H9 (cell line): ENCODE measurements at places on chromosomes 5 and 9.

GRCh38 chr5:159056201-159056600 lies 43.5 kb downstream of the EBF1 start:
- DNase-seq, result no peak

DNA sequence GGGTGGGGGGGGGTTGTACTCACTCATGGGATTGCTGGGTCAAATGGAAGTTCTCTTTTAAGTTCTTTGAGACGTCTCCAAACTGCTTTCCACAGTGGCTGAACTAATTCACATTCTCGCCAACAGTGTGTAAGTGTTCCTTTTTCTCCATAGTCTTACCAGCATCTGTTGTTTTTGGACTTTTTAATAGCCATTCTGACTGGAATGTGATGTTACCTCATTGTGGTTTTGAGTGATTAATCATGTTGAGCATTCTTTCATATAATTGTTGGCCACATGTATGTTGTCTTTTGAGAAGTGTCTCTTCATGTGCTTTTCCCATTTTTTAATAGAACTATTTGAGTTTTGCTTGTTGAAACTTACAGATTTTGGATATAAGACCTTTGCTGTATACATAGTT lies 94.9 kb upstream of the PLPPR1 start:
- no peak for DNase-seq

- no peak for DNase-seq
These were observed 77.3 kb downstream of the SLC25A46 start for GRCh38 chr5:110815916-110816605.

DNA sequence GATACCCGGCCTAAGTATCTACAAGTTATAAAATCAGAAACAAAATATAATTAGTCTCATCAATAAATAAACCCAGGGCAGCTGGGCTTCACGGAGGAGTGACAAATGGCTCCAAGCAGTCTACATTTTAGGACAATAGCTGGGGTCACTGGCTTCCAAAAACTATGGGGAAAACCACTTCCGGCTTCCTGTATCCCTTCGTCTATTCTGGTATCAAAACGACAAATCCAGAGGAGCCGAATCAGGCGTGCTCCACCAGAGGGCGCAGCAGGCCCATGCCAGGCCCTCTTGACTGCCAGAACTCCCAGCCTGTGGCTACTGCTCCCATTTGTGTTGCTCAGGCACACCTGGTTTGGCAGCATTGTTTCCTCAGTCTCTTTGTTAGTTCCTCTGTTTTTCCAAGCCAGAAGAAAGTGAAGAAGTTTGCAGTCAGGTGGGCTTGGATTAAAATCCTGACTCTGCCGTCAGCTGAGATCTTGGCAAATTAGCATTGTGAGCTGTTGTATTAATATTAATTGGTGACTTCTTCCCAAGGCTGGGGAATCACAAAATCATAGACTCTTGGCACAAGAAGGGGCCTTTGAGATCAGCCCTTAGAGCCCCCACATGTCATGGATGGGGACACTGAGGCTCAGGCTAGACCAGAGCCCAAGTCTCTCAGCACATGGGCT lies 11.6 kb upstream of the RAB14 start:
- peak; percentile 95 for DNase-seq

DNA sequence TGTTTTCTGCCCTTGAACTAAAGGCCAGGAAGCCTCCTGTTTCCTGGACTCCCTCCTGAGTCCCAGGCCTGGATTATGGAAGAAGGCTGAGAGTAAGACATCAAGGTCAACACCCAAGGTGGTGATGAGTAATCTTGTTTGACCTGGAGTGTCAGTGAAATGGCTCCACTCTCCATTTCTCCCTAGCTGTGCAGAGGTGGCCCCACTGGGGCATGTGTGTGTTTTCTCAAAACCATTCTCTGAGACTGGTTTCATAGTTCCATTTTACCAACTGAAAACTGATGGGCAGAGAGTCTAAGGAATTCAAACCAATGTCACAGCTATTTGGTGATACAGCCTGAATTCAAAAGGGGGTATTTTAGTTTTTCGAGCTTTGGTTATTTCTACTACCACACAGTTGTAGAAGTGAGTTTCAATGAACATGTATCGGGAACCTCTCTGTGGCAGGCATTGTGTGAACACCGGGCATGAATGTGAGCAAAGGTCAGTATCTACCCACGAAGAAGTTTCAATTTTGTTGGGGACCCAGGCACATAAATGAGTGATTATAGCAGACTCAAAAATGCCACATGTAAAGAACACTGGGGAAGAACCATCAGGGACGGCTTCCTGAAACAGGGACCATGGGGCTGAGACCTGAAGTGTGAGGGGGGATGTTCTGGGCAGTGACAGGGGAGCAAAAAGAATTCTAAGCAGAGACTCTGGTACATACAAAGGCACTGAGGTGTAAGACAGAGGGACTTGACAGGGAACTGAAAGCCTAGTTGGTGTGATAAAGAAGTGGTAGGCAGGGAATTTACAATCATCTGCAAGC lies 269.6 kb upstream of the KLF4 start:
- no peak for DNase-seq

- no peak for DNase-seq
These were observed 46.7 kb upstream of the MACIR start for GRCh38 chr5:103211576-103212561.

GRCh38 chr5:14794583-14795230 lies 76.9 kb downstream of the ANKH start:
- DNase-seq, result no peak

DNA sequence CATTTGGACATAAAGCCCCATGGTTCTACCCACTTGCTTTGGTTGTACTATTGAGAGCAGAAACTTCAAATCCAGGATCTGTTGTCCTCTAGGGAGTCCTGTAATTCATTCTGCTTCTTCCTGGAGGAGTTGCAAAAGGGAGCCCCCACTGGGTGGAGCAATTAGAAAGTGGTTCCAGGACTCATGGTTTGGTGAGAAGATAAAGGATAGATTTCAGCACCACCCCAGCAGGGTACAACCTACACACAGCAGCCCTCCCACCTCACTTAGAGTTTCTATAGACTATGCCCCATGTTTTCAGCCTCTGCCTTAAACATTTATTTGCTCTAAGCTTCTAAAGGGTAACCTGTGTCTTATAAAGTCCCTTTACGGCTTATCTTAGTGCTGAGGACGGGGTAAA lies 112.6 kb upstream of the ARRDC3 start:
- DNase-seq, result no peak

DNA sequence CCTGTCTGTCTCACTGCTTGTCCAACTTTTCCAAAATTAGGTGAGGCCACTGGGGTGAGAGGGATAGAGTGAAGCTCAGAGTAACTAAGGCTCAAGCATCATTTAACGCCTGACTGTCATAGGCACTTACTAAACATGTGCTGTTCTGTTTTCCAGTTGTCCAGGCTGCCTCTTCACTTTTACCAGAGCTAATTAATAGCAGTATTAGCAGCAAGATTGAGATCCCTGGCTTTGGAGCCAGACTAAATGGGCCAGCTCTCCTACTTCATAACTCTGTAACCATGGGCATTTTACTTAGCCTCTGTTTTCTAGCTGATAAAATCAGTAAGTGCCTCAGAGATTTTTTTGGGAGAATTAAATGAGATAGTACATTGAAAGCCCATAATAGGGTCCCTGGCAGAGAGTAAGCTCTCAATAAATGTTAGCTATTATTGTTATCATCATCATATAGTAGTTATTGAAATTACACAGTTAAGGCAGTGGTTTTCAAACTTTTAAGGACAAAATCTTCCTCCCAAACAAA lies 146.2 kb upstream of the LHFPL2 start:
- no peak for DNase-seq

DNA sequence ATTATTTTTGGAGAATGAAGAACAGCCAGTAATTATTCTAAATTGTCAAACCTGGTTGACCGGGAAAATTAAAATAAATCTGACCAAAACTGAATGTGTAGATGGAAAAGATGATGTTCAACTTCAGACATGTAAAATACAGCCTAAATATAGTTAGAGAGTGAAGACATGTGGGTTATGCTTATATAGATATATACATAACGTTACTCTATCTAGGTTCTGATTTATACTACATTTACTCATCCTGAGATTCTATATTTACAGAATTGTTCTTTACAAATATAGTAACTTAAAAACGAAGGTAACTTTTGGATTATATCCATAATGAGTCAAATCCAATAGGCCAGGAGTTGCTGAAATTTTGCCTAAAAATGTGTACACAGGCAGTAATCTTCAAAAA lies 20.8 kb upstream of the THG1L start:
- no peak for DNase-seq
